ENCODE measurements at places on chromosomes 5 and 9.

DNA sequence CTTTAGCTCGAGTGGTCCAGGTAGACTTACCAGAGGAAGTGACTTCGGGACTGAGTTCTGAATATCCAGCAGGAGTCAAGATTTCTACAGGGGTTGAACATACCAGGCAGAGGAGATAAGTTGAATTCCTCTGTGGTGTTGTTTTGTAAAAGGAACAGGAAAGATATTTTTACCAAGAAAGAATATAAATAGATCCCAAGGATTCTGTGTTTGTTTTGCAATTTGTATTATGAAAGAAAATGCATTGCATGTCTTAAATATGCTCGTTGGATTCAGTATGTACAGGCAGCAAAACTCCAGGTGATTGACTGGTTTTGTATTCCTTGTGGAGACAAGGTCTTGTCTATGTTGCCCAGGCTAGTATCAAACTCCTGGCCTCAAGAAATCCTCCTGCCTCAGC is 197.8 kb downstream of the FRMD3 start:
- DNase-seq, result no peak

DNA sequence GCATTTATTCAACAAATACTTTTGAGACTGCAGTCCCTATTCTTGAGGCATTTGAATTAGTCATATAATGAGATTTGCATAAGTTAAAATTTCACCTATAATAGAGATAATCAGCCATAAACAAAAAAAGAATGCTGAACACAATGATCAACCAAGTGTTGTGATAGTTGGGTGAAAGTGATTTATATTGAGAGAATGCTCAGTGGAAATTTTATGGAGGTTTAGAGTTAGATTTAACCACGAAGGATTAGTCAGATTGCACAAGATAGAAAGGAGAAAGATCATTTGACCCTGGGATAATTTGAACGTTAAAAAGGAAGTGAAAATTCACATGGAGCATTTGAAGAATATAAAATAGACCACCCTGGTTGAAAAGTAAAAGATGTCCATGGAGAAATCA is 356.2 kb downstream of the NPR3 start:
- DNase-seq, result no peak

GRCh38 chr5:126956991-126957390 is 73.4 kb downstream of the MARCHF3 start:
- DNase-seq, result no peak

DNA sequence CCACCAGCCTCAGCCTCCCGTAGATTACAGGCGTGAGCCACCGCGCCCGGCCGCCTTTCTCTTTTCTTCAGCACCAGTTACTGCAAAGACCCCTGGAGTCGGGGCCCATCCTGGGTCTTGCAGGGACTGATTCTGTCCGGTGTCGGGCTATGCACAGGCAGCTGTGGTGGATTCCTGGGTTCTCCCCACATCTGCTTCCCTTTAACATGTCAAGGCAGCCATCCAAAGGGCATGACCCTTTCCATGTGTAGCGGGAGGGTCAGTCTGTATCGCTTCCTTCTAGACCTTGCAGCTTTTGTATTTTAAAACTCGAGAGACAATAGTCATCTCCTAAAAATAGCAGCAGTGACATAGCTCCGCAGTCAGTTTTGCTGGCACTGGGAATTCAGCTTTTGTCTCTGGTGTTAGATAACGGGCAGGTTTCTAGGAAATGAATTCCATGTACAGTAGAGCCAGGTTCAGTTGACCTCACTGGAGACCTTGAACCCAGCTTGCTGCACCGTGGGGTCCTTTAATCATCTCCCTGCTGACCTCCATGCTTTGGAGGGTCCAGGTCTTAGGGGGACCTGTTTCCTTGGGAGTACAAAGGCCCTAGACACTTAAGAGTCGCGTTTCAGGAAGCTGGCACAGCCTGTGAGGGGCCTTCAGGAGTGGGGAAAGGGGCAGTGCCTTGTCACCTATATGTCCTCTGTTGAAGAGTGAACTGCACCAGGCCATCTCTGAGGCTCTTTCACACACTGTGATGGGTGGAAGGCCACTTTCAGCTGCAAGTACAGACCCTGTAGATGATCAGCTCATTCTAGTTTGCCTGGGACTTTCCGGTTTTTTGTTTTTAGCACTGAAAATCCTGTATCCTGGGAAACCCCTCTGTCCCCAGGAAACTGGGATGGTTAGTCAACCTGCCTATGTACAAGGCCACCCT is 13.8 kb downstream of the ANKRD33B start:
- no peak for DNase-seq

GRCh38 chr9:128555180-128555721 is 2.9 kb downstream of the SPTAN1 start:
- peak; percentile 83 for DNase-seq

GRCh38 chr5:6889030-6889429 is 175.8 kb downstream of the TENT4A start:
- DNase-seq, result no peak

- DNase-seq, result no peak
These were observed 132.5 kb downstream of the ZSWIM6 start for GRCh38 chr5:61464512-61464911.

DNA sequence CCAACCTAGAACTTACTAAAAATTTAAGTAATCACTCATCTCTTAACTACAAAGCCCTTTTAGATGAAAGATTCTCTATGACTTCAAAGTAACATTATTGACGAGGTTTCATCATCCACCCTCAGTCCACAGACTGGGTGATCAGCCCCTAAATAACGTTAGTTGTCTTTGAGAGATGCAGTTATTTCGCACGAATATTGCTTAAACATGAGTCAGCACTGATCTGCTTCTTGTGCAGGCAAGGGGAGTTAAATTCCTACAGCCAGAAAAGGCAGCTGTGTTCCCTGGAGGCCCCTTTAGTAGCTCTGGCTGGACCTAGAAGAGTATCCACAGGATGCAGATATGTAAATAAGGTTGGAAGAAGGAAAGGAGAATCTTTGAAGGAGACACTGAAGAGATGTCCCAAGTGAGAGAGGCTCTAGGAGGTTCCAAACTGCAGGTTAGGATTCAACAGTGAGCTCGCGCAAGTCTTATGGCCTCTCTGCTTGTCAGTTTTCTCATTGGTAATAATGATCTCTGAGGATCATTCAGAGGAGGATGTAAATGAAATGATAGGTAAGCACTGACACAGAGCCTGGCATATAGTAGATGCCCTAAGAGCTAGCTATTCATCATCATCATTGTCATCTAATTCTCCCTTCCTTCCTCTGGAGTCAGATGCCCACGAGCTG is 122.2 kb upstream of the MAN2A1 start:
- DNase-seq, result no peak

DNA sequence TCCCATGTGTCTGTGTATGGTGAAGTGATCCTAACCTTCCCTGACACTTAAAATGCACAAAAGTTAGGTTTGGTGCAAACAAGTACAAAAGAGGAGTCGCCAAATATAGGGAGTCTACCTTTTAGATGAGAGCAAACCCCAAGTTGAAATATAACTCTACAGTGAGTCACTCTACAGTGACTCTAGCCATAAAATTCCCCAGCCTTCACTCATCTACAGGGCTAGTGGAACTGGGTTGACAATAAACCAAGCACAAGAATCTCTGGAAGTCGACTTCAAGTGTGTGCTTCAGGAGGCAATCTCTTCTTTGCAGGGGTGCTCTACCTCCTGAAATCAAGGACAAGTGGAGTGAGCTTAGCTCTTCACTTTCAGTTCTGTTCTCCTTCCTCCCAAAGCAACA is 3.3 kb downstream of the SHISAL2B start:
- no peak for DNase-seq

- DNase-seq, result no peak
These were observed 29.8 kb upstream of the ENHO start for GRCh38 chr9:34552606-34552981.

GRCh38 chr9:124296094-124296493 is 38.3 kb downstream of the NEK6 start:
- DNase-seq, result no peak

GRCh38 chr9:110076894-110077725 is 130.8 kb downstream of the C9orf152 start:
- DNase-seq, result no peak

DNA sequence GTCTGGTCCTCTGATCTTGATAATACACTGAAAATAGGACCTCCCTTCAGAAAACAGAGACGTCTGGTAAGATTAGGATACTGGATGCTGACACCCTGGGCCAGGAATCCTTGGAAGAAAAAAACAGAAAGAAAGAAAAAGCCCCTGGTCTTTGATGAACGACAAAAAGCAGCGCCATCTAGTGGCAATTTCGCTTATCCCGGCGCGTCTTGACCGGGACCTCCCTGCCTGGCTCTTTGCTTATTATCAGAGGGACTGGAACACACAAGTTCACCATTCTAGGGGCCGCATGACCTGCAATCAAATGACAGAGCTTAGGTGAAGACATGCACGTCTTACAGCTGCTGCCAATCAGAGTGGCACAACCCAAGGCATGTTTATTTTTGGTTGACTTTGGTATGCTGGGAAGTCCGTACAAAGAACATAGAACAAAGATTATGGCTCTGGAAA is 114.9 kb upstream of the NFIB start:
- DNase-seq, result peak; percentile 19

DNA sequence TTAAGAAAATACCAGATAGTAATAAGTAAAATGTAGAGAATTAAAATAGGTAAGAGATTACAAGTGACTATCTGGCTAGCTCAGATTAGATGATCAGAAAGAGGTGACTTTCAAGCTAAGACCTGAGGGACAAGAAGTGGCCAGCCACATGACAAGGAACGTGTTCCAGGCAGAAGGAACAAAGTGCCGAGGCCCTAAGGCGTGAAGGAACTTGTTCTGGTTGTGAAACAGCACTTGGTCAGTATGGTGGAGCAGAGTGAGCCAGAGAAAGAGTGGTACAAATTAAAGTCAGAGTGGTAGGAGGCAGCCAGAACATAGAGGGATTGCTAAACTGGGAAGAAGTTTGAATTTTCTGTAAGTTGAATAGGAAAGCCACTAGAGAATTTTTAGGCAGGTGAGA is 73.6 kb downstream of the ADRB2 start:
- DNase-seq, result no peak

- no peak for DNase-seq
These were observed 60.7 kb upstream of the ANGPTL2 start for GRCh38 chr9:127182901-127183746.

DNA sequence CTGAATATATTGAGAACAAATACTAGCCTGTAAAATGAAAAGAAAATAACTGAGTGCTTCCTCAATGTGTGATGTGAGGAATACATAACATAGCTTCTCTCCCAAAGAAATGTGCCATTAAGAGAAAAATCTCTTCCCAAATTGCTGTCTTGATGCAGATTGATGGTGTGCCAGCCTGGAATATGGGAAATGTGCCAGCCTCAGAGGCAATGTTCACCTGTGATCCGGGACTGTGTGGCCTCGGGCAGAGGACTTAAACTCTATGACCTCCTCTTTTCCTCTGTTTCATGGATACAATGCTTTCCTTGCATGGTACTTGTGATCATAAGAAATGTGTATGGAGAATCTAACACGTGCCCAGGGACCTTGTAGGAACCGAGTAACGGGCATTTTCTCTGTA is 370.9 kb downstream of the DIRAS2 start:
- no peak for DNase-seq

DNA sequence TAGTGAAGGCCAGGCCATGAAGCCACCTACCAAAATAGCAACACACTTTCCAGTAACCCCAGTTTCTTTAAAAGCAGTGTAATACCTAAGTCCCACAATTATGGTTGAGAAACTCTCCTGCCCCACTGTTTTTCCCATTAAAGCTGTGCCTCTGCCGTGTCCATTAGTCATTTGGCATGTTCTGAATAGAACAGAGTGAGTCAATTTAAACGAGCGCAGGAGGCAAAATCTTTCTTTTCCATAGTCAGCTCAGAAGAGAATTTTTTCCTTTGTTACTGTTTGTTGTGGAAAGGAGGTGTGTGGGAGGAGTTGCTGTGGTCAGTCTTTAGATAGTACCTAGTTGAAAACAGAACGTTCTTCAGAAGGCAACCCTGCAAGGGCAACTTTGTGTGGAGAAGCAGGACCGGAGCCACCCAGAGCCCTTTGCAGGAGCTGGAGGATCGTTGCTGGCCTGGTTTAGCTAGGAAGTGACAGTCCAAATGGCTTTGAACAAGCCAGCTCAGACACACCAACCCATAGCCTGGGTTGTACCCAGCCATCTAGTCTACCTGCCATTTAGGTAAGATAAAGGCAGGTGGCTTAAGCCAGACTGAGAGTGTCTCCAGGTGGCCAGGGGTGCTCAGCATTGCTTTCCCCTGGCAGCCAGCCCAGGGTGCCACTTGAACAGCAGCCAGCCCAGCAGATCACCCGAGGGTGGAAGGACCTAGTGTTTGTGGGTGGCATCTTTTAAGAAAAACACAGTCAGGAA is 30.4 kb downstream of the GADD45G start:
- DNase-seq, result no peak

- DNase-seq, result no peak
These were observed 1.7 kb downstream of the SNCB start for GRCh38 chr5:176628406-176629228.

DNA sequence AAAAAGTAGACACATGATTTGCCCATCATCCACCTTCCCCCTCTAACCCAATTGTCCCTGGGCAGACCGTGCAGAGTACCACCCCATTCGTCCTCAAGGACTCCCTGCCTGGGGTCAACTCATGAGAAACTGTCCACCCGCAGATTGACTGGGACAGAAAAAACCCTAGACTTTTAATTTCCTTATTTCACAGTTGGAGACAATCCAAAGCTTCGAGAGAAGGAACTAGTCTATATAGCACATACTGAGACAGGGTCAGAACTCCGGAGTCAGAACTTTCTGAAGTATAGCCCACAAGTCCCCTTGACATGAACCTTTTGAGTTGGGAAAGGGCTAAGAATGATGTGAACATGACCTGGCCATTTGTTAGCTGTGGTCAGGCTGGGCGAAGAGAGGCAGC is 7.5 kb upstream of the GPX3 start:
- no peak for DNase-seq
